ENCODE measurements at places on chromosomes 12 and 14.

DNA sequence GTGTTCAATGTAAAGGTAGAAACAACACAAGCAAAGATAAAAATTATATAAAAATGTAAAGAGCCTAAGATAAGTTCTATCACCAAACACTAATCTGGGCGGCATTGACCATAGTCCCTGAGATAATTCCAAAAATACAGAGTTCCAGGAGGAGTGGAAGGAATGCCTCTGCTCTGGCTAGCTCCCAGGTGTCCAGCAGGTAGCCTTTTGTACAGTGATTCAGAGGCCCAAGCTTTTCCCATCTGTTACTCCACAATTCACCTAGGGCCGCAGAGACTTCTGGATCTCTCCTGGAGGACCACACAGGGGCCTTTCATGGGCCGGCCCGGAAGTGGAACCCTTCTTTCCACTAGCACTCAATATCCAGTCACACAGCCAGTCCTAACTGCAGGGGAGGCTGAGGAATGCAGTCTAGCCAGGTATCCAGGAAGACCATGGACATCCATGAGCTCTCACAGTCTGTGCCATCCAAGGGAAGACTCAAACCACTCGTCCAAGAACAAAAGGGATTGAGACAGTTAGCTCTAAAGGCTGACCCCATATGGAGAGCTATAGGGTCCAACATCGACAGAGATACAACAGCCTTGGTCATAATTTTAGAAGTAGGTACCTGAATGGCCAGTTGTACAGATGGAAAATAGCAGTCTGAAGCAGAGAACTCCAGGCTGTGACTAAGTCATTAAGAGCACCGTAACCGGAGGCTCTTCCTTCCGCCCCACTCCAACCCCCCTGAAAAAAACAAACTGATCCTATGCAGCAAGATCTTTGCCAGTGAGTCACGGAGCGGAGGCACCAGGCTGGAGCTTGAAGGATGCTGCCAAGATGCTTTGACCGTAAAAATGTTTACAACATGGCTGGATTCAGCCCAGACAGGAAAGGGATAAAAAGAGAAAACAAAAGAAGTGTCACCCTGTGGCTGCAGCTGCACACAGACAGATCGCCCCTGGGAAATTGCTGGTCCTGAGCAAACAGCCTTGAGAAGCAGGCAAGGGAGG, 204.8 kb downstream of the NUAK1 start:
- peak; percentile 98 for DNase-seq

DNA sequence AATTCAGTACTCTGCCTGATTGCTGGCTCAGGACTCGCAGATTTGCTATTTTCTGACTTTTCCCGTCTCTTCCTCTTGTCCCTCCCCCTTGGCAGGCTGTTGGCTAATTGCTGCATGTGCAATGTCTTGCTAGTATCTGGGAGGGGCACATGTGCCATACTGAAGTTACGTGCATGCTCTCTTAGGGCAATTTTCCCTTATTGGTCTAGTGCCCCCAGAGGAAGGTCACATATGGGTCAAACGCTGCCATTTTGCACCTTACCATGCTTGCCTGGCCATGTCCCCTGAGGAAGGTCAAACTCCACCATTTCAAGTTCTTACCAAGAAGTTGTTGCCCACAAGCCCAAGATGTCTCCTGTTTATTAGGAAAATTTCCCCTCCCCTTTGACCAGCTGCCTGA, 13.9 kb upstream of the ERC1 start:
- no peak for DNase-seq

DNA sequence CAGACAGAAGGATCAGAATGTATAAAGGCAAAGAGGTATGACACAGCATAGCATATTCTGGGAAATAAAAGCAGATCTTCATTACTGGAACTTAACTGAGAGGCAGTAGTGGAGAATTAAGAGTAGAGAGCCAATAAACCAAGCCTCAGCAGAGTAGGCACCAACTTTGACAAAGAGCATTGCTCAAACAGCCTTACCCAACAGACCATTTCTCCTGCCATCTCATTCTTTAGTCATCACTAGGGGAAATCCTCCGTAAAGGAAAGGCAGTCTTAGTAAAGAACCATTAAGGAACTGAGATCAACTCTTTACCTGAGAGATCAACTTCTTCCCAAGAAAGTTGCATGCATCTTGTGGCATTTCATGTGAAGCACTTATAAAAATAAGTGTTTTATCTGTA, 36.6 kb downstream of the SENP1 start:
- DNase-seq, result no peak

DNA sequence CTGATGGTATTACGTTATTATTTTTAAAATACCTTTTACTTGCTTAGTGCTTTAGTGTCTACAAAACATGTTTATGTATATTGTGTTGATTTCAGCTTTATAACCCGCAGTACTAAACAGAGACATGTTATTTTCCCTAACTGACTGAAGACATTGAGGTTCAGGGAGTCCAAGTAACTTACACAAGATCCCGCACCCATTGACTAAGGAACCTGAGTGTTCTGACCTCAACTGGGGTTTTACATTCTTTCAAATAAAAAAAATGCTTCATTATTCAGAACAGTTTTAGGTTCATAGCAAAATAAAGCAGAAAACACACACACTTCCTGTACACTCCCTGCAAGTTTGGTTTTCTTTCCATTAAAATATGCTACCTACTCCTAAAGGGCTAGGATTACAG, 60.4 kb upstream of the METAP2 start:
- DNase-seq, result no peak

DNA sequence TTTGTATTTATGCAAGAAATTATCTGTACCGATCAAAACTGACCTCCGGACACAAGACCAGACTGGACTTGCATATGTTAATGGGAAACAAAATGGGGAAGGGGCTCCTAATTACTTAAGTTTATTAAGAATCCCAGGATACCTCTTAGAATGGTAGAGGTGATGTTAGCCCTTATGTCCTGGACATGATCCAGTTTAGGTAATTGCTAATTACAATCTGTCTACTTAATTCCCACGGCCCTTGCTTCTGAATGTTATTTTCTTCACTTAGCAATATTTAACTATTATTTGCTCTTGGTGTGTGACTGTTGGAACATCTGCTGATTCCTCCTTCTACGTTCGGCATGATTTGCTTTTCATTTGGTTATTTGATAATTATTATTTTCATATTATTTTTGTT, 644.0 kb downstream of the DIO2 start:
- no peak for DNase-seq

GRCh38 chr12:64600164-64600561, 10.1 kb upstream of the RASSF3 start:
- DNase-seq, result no peak

GRCh38 chr12:54667945-54668344, 19.8 kb upstream of the DCD start:
- no peak for DNase-seq

DNA sequence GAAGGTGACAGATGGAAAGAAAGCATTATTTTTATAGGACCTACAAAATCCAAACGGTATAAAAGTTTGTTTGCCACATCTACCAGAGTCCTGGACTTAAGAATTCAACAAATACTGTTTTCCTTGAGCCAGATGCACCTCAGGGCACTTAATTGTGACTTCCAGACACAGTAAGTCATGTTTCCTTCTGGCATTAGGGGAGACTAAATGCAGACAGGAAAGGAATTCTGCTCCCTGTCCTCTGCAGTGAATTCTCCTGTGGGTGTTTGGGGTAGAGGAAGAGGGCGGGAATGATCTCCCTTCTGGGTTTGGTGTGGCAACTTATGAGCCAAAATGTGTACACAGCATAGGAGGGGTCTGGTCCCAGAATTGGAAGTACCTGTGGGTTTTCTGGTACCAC, 93.9 kb upstream of the ZDHHC17 start:
- no peak for DNase-seq

- peak; percentile 60 for DNase-seq
Observed at GRCh38 chr12:22377731-22378496, 43.4 kb upstream of the ST8SIA1 start.

DNA sequence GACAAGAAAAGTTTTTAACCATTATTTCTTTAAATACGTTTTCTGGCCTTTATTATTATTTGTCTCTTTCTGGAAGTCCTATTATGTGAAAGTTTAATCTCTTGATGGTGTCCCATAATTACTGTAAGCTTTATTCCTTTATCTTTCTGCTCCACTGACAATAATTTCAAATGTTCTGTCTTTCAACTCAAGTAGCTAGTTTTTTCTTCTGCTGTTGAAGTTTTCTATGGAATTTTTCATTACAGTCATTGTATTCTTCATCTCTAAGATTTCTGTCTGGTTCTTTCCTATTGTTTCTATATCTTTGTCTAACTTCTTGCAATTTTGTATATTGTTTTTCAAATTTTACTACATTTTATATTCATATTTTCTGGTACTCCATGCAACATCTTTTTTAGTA, 173.6 kb upstream of the MGAT4C start:
- DNase-seq, result no peak

DNA sequence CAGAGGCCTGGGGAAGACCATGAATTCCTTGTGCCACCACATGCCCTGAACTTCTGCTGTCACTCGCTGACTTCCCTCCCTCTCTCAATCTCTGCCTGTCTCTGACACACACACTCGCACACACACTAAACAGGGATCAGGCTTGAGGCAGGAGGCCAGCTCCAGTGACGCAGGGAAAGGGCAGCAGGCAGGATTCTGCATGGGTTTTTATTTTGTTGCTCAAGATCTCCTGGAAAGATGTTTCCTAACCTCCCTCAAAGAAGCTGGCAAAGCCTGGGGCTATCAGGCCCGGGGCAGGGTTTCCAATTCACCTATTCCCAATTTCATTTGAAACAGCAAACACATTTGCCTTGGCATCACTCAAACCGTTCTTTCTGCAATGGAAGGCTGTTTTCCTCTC, 27.7 kb upstream of the PEX5 start:
- no peak for DNase-seq

GRCh38 chr14:26887847-26888246, 290.0 kb upstream of the NOVA1 start:
- DNase-seq, result no peak

- no peak for DNase-seq
Observed at GRCh38 chr14:62557416-62557815, 487.8 kb downstream of the KCNH5 start.
